Lower leg skin (tissue), 4 donors: ENCODE measurements at places on chromosomes 7 and 10.

GRCh38 chr10:128064108-128064969 lies 61.9 kb downstream of the MKI67 start:
- peak; percentile 93 for DNase-seq

DNA sequence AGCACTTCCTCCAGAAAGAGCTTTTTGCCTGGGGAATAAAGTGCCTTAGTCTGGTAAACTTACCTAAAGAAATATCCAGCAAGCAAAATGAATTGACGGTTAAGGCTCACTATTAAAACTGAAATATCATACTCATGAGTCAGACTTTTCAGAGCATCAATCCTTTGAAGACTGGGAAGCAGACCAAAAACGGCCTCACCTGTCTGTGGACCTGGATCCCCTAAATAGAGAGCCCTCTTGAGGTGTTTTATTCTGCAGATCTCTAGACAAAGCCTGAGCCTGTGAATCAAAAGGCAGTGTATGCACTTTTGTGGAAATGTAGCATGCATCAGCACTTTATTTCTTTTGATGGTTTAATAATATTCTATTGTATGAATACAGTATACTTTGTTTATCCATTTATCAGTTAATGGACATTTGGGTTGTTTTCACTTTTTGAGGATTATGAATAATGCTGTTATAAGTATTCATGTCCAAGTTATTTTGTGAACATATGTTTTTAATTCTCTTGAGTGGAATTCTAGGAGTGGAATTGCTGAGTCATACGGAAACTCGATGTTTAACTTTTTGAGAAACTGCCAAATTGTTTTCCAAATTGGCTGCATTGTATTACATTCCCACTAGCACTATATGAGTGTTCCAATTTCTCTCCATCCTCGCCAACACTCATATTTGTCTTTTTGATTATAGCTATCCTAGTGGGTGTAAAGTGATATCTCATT lies 449.0 kb upstream of the IGFBP3 start:
- no peak for DNase-seq

DNA sequence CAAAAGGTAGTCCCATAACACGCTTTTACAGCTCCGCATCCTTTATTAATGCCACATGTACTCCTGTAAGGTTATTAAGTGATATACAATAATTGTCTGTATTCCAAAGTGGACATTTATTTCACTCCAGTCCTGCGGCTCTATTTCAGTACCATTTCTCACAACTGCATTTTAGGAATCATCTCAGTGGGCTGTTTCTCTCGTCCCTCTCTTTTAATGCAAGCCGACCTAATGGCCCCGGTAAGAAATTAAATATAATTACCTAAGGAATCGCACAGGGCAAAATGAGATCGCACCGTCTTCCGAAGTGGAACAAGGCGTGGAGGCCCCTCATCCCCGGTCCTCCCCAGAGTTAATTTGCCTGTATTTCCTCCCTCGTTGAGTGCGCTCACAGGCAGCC lies 216.5 kb downstream of the RAB11FIP2 start:
- DNase-seq: no peak

- no peak for DNase-seq
Measured at GRCh38 chr7:71604818-71605414, 473.0 kb downstream of the GALNT17 start.

DNA sequence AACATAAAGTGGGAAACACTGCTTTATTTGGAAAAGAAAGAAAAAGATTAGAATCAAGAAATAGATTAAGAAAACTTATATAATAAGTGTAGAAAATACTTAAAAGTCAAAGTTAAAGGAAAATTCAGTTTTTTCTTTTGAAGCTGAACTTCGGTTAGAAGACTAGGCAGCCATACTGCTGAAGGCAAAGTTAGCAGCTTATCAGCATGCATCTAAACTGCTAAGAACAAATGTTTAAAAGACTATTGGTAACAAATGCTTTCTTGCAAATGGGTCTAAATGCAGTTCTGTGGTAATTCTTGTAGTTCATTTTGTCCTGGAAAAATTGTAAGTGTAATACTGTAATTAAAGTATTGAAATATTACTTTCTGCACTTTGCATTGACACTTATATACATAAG lies 18.0 kb downstream of the MIOS start:
- no peak for DNase-seq

DNA sequence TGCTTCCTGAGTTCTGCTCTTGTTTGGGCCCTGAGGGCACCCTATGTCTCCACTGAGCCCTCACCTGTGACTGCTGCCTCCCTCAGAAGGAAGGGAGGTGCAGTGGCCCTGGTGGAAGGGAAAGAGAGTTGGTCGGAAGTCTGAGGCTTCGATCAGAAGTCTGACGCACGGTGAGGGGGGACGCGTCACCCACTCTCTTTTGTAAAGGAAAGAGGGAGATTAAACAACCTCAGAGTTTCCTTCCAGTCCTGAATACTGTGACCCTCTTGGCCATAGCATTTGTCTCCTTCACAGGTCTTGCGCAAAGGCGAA lies 31.4 kb upstream of the TRIM8 start:
- DNase-seq: no peak

- no peak for DNase-seq
Measured at GRCh38 chr7:8594115-8594514, 160.7 kb downstream of the NXPH1 start.
